ENCODE measurements at places on chromosomes 11 and 22.

DNA sequence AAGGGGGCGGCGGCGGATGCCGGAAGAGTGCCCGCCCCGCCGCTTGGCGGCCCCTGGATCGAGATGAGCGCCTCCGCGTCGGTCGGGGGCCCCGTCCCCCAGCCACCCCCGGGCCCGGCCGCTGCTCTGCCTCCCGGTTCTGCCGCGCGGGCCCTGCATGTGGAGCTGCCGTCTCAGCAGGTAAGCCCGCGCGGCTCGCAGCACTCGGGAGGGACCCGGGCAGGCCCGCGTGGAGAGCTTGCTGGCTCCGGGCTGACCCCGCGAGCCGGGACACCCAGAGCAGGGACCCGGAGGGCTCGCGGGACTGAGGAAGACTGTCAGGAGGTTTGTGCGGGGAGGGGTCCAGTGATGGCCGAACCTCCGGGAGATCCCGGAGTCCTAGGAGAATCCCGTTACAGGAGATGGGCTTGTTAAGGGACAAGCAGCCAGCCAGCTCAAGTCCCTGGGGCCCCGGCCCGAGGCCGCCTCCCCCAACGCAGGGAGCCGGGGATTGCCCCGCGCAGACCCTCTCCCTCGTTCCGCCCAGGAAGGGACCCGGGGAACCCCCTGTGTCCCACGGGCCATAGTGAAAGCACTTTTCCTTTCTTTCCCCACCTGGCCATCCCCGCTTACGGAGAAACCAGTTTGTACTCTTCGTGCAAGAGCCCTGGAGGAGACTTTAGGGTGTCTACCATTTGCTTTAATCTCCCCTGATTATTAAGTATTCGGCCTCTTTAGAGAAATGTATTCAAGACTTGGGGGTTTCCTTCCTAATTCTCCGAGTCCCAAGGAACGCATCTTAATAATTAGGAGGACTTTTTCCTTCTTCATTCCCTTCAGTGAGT is 547 bp downstream of the UVRAG start:
- peak; percentile 50 for DNase-seq

DNA sequence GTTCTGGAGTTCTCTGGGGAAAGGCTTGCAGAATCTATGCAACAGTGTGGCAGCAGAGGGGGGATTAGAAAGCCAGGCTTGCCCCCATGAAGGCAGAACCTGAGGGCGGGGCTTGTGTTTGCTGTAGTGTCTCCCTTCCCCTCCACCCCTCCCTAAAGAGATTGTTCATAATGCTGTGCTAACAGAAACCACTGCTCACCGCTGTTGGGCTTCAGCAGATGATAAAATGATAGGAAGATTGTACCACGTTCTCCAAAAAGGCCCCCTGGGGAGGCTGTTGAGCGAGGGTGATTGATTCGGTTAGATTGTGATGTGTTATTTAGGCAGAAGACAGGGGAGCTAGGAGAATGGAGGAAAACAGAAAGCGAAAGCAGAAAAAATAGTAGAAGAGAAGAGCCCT is 215.2 kb upstream of the NCAM1 start:
- no peak for DNase-seq

GRCh38 chr11:3799143-3799542 is 1.8 kb upstream of the NUP98 start:
- DNase-seq: no peak

DNA sequence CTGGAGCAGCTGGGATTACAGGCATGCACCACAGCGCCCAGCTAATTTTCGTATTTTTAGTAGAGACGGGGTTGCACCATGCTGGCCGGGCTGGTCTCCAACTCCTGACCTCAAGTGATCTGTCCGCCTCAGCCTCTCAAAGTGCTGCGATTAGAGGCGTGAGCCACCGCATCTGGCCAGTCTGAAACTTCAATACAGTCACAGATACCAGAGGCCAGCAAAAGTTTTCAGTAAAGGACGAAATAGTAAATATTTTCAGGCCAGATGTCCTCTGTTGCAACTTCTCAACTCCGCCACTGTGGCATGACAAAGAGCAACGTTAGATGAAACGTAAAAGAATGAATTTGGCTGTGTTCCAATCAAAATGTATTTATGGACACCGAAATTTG is 403.6 kb downstream of the MN1 start:
- DNase-seq: no peak

GRCh38 chr11:28472904-28473303 is 364.7 kb downstream of the METTL15 start:
- DNase-seq: no peak

DNA sequence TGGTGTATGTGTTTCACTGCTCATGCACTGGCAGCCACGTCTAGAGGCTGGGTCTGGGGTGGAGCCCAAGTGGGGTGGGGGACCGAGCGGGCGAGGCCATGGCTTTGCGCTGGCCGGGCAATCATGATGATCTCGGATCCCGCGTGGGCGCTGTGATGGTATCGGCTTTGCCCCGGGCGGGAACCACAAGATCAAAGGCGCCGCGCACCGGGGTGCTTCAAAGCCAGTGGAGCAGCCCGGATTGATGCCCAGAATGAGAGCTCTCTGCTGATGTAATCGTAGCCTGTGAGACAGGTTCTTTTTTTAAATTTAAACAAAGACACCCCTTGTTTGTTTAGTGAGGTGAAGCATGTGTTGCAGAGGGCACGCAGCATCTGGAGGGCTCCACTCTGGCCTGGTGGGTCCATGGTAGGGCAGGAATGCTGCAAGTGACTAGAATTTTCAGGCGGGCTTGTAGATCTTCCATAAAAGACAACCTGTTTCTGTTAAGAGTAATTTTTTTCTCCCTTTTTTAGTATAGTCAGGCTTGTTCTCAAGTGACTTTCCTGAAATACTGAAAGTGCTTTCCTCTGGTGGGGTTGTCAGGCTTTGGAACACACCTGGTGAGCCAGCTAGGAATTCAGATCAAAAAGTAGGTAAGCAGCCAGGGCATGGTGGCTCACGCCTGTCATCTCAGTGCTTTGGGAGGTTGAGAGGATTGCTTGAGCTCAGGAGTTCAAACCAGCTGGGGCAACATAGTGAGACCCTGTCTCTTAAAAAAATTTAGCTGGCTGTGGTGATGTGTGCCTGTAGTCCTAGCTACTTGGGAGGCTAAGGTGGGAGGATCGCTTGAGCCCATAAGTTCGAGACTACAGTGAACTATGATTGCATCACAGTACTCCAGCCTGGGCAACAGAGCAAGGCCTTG is 40.7 kb downstream of the ZNRF3 start:
- no peak for DNase-seq

DNA sequence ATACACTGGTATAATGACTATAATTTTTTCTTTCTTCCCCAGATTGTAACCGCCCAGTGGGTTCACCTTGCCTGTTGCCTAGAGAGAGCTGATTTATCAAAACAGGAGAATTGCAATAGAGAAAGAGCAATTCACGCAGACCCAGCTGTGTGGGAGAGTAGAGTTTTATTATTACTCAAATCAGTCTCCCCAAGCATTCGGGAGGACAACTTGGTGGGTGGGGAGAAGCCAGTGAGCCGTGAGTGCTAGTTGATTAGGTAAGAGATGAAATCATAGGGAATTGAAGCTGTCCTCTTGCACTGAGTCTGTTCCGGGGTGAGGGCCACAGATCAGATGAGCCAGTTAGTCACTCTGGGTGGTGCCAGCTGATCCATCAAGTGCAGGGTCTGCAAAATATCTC is 73.2 kb downstream of the SLC35F2 start:
- peak; percentile 59 for DNase-seq

DNA sequence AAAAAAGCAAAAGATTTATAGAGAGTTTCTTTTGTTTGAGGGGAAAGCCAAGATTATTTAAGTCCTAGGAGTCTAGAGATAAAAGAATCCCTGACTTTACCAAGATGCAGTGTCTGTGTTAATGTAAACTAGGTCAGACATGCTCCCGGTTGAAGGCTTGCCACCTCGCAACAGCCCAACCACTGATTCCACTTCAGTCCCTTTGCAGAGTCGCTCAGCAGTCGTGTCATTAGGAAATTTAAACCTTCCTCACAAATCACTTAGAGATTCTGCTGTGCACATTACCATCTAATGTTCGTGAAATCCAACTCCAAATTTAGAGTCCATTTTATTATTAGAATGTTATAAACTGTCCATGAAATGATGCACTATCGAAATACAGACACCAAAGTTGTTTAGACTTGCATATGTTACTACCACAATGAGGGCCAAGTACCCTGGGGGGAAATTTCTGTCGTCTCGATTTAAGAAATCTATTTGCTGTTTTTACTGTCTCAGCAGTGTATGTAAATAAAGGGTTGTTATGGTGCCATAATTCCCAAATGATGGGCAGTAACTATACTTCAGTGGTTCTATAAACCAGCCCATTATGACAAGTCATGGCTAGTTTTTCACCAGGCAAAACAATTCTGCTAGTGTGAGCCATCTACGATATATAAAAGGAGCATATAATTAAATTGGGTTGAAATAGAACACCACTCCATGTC is 101.4 kb upstream of the MTNR1B start:
- DNase-seq: no peak

GRCh38 chr11:11292839-11293238 is 60.2 kb downstream of the CSNK2A3 start:
- DNase-seq: no peak

GRCh38 chr11:25615069-25615468 is 716.9 kb upstream of the ANO3 start:
- DNase-seq: no peak

DNA sequence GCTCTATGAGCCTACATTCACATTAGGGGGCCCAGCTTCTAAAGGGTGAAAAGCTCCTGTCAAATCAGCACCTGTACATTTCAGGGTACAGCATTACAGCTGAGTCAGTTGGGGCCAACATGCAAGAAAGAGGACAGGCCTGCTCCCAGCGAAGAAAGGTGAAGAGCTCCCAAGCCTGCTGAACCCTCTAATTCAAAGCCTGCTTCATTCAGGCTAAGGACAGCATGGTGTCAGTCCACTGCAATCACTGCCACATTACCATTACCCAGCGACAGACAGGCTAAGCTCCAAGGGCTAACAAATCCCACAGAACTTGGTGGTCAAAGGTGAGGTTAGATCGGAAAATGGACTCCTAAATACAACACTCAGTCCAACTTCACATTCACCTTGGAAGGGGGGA is 65.4 kb upstream of the CHRM4 start:
- no peak for DNase-seq

- no peak for DNase-seq
Observed at GRCh38 chr11:125464270-125464662, 31.8 kb downstream of the FEZ1 start.

- DNase-seq: no peak
Observed at GRCh38 chr22:34946339-34946985, 119.5 kb upstream of the ISX start.

DNA sequence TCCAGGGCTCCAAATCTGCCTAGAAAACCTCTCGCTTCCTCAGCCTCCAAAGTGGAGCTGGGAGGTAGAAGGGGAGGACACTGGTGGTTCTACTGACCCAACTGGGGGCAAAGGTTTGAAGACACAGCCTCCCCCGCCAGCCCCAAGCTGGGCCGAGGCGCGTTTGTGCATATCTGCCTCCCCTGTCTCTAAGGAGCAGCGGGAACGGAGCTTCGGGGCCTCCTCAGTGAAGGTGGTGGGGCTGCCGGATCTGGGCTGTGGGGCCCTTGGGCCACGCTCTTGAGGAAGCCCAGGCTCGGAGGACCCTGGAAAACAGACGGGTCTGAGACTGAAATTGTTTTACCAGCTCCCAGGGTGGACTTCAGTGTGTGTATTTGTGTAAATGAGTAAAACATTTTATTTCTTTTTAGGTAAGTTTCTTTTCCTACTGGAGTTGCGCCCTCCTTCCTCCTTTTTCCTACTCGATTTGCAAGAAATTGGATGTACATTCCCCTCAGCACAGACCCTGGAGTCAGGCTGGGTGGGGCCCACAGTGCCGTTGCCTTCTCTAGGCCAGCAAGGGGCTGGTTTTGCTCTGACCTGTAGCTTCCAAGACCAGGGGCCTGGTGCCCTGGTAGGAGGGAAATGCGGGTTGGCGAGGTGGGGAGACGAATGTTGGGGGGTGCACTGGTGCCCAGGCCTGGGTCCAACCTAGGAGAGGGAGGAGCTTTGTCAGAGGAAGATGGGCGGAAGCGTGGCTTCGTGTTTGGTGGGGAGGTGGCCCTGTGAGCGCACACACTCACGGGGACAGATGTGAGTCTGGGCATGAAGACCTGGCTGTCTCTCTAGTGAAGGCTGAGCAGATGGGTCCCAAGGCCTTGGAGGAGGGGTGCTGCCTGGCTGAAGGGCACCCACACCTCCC is 50.6 kb downstream of the ST14 start:
- DNase-seq: no peak

DNA sequence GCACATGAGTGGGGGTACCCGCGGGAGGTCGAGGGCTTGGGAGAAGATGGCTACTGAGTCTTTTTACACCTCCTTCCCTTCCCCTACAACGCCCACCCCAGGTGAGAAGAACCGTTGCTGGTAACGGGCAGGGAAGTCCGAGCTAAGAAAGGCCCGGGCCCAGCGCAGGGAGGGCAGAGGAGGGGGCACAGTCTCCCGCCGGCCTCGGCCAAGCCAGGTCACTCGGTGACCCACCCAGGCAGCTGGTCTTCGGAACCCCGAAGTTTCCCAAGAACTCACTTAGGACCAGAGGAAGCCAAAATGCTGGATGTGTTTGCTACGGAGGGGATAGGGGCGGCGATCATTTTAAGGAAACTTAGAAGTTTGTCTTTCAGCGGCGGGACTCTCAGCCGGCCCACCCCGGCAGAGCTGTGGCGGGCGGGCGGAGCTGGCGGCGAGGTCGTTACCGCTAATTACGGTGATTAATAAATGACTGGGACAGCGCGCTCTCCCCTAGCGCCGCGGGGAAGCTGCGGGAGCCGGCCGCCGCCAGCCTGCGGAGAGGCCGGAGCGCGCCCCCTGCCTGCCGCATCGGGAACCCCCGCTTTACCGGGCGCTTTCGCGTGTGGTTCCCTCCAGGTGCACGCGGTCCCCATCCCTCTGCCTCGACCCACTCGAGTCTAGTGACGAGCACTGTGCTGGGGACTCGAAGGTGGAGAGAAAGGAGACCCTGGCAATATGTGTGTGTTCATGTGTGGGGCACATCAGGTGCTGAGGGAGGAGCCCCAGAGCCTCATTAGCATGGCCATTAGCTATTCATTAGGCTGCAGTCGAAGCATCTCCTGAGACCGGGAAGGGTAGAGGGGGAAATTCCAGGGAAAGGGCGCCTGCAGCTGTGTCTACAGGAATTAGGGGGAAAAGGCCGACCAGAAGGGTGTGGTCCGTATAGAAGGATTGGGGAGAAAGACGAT is 945 bp downstream of the ROBO3 start:
- DNase-seq: peak; percentile 54

- no peak for DNase-seq
Observed at GRCh38 chr11:8287297-8287696, 23.6 kb upstream of the LMO1 start.

DNA sequence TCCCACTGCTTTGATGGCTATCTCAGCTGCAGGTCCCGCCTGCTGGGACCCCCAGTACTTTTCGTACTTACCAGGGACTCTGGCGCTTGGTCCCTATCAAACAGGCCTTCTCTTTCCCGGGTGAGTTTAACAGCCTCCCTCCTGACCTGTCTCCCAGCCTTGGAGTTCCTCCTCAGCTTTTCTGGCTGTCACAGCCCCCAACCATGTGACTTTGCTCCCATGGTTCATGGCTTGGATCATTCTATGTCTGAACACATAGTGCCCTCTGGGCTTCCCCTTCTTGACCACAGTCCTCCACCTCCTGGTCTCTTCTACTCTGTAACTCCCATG is 56.9 kb downstream of the PARVA start:
- DNase-seq: no peak

- DNase-seq: no peak
Observed at GRCh38 chr11:86795949-86796348, 4.4 kb upstream of the PRSS23 start.

- DNase-seq: peak; percentile 62
Observed at GRCh38 chr22:35627267-35628041, 10.3 kb upstream of the MB start.

- DNase-seq: no peak
Observed at GRCh38 chr11:415640-416041, 842 bp upstream of the SIGIRR start.

- no peak for DNase-seq
Observed at GRCh38 chr11:104637662-104638170, 260.5 kb downstream of the CASP12 start.

All from activated naive CD4-positive, alpha-beta T cell treated with Interleukin-2 at 50 U/mL for 16 hours (primary cell).